GM19239 (cell line): ENCODE measurements at places on chromosomes 2 and 18.

DNA sequence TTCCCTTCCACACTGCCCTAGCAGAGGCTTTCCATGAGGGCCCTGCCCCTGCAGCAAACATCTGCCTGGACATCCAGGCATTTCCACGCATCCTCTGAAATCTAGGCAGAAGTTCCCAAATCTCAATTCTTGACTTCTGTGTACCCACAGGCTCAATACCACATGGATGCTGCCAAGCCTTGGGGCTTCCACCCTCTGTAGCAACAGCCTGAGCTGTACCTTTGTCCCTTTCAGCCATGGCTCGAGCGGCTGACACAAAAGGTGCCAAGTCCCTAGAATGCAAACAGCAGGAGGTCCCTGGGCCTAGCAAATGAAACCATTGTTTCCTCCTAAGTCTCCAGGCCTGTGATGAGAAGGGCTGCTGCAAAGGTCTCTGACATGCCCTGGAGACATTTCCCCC is 744.5 kb upstream of the LINC00305 start:
- DNase-seq: no peak

DNA sequence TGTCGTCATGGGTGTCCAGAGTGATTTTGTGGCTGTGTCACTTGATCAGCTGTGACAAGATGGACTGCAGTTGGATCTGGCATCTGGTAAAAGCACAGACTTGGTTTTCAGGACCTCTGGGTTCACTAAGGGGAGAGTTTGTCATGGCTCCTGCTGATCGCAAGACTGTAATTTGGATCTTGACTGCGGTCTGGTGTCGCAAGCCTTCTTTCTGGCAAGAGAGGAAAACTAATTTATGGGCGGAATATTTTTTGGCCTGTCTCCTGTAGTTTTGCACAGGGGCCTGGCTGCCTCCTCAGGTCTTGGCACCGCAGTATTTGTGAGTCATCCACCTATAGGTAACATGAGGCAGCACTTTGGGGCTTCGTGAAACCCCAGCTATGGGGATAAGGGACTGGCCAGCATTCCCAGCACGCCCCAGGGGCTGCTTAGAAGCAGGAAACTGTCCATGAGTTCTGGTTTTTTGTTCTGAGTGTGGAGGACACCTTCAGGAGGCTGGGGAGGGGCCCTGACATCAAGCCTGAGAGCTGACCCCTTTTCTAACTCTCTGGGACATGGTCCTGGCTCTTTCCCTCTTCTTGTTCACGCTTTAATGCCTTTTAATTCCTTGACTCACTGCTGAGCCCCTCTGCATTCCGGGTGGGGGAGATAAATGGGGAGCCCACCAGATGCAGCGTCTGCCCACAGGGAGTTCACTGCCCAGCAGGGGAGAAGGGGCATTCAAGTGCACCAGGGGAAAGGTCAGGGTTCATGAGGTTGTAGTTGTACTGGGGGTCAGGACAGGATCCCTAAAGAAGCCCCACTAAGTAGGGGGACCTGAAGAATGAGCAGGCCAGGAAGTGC is 12.2 kb downstream of the SH3BP4 start:
- no peak for DNase-seq

GRCh38 chr2:85887566-85888019 is 1.2 kb downstream of the ST3GAL5 start:
- DNase-seq: no peak

DNA sequence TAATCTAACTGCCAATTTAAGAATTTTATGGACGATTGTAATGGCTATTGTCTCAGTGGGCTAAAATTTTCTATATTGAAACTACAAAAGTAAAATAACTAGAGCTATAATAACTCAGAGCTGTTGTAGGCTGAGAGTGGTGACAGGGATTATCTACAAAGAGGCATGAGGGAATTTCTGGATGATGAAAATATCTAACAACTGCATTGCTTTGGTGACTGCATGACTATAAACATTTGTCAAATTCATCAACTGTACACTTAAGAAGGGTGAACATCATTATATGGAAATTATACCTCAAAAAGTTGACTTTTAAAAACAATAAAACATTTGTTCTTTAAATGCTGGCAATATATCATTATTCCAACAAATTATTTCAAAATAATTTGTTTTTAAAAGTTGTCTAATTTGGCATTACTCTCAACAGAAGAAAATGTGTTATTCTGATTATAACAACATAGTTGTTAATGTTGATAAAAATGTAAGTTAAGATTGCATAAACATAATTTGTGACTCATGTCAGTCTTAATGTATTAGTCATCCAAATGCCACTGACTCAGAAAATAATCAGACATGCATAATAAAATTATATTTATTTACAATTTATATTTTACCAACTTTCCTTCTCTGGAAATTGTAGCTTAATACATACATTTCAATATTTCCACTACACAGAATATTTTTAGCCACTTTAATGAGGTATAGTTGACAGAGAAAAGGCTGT is 865.1 kb upstream of the VRK2 start:
- no peak for DNase-seq

- no peak for DNase-seq
Measured at GRCh38 chr18:44896846-44897245, 216.2 kb downstream of the SETBP1 start.

- no peak for DNase-seq
Measured at GRCh38 chr2:189276277-189276676, 96.7 kb upstream of the COL5A2 start.
